ENCODE measurements at places on chromosomes 4 and X. TPM values are rescaled to one million over a fixed set of nuclear protein-coding genes. Genes with fewer than 3 reads are reported as not detected.

The TXLNG gene
- 22.9 TPM for total RNA-seq

- H3K36me3 ChIP-seq, result no peaks in the 10 kb centered on the region
- H3K4me3 ChIP-seq, result no peak within 1 kb of the TSS
- no peaks in the 10 kb centered on the region for H3K27me3 ChIP-seq
- no peaks in the 10 kb centered on the region for H3K4me1 ChIP-seq
- H3K27ac ChIP-seq, result no peak within 1 kb of the TSS
- no peak for DNase-seq
Measured at GRCh38 chr4:99574530-99575324, at the start of gene MTTP. Gene MTTP, plus strand, starts transcription at chr4:99574824. Its CDS starts 86 bp downstream, at chr4:99574910.

GRCh38 chr4:105991726-105992125, 96.5 kb downstream of the NPNT start:
- H3K36me3 ChIP-seq, result no peaks in the 10 kb centered on the region
- H3K4me1 ChIP-seq, result peaks cover 22% of the 10 kb centered on the region
- H3K27ac ChIP-seq, result no peak overlapping the region
- no peak for DNase-seq

- peak overlapping the region; percentile 80 for H3K4me3 ChIP-seq
- DNase-seq, result no peak
- H3K36me3 ChIP-seq, result no peaks in the 10 kb centered on the region
- H3K27me3 ChIP-seq, result no peaks in the 10 kb centered on the region
- peak overlapping the region; percentile 90 for H3K27ac ChIP-seq
- peaks cover 31% of the 10 kb centered on the region for H3K4me1 ChIP-seq
Measured at GRCh38 chr4:38664706-38665401, 855 bp downstream of the KLF3 start.

DNA sequence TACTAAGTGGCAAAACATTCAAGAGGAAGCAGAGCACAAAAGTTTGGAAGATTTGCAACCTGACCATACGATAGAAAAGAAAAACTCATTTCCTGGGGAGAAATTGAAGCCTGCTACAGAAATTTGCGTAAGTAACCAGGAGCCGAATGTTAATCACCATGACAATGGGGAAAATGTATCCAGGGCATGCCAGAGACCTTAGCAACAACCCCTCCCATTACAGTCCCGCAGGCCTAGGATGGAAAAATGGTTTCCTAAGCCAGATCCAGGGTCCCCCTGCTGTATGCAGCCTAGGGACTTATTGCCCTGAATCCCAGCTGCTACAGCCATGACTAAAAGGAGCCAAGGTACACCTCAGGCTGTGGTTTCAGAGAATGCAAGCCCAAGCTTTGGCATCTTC, 472.2 kb upstream of the KLHL4 start:
- DNase-seq, result no peak
- no peak overlapping the region for H3K27ac ChIP-seq

- no peaks in the 10 kb centered on the region for H3K36me3 ChIP-seq
- DNase-seq, result no peak
- no peaks in the 10 kb centered on the region for H3K4me1 ChIP-seq
- no peaks in the 10 kb centered on the region for H3K27me3 ChIP-seq
- no peak overlapping the region for H3K27ac ChIP-seq
Measured at GRCh38 chrX:69074726-69075125, 90.5 kb downstream of the PJA1 start.

DNA sequence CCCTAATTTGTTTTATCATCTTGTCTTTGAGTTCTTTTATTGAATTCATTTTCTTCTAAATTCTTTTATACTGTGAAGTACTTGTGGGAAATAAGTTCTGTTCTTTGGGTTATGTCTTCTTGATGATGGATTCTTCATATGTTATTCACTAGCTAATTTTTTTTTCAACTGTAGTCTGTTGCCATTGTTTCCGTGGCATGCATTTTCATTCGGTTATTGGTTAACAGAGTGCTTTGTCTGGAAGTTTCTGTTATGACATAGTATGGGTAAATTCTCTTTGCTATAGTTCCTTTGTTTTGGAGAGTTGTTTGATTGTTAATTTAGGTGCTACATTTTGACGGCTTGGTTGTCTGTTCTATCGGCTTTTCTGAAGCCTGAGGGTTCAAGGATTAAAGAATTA, 184.9 kb upstream of the AADAT start:
- no peaks in the 10 kb centered on the region for H3K36me3 ChIP-seq
- H3K27me3 ChIP-seq, result no peaks in the 10 kb centered on the region
- no peak overlapping the region for H3K27ac ChIP-seq
- no peaks in the 10 kb centered on the region for H3K4me1 ChIP-seq
- no peak overlapping the region for H3K4me3 ChIP-seq
- DNase-seq, result no peak
